ENCODE measurements at places on chromosomes 6 and 20.
A peak's percentile ranks its signal among the peaks of the same experiment; 100 is the strongest.

DNA sequence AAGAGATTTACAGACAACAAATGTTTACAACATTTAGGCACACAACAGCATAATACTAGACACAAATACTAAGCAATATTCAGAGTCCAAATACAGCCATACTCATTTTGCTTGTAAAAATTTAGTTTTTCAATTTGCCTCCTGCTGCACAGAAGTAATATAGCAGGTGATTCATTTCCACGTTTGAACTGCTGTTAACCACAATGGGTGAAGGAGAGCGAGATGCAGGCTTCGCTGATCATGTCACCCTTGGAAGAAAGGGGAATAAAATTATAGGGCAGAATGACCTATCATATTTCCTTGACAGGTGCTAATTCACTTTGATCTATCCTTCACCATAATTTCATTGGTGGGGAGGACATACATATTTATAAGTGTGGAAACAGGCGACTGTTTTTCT lies 643.8 kb upstream of the AGPAT4 start:
- no peak for DNase-seq

- no peak for DNase-seq
These were observed 20.3 kb upstream of the CHD6 start for GRCh38 chr20:41638456-41638855.

DNA sequence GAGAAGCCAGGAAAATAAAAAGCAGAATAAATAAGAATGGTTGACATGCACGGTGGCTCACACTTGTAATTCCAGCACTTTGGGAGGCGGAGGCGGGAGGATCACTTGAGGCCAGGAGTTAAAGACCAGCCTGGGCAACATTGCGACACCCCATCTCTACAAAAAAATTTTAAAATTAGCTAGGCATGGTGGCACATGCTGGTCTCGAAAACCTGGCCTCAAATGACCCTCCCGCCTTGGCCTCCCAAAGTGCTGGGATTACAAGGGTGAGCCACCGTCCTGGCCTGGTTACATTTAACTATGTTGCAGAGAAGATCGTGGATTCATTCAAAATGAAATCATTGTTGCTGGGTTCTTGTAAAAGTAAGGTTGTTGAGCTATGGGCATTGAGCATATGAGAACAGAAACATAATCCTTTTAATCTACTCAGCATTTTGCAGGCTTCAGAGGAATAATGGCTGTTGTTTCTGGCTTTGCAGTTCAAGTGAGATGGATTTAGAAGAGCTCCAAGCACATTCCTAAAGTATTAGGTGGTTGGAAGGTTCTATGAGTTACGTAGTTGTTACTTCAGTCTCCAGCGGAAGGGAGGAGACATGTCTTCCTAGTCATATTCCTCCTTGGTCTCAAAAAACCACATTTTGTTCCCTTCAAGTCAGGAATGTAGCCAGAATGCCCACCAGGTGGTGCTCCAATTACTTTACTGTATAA lies 45.6 kb upstream of the RAB23 start:
- DNase-seq, result peak; percentile 88

DNA sequence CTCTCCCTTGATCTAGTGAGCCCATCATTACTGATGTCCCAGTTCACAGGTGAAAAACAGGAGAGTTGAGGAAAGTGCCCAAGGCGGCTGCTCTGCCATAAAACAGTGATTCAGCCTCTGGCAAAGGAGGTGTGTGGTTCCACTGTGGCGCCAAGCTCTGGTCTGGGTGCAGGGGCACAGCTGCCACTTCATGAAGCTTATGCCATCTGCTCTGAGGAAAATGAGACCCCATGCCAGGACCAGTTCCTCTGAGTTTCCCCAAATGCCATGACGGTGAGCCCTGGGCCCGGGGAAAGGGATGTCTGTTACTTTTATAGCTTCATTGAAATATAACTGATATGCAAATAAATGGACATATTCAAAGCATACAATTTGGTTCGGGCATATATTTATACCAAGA lies 33.7 kb upstream of the ZBP1 start:
- no peak for DNase-seq

DNA sequence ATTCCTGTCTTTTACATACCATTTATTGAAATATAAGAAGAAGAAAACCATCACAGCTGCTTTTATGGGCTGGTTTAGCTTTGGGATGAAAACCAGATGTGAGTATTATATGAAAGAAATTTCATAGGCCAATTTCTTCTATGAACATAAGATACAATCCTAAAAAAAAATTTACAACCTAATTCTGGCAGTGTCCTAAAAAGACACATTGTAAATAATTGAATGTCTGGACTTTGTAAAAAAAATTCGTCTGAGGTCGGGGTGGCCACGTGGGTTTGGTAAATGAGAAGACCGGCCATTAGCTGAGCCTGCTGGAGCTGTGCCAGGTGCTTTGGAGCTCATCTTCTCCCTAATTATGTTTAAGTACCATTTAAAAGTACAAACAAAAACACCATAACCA lies 26.8 kb downstream of the DACT2 start:
- no peak for DNase-seq

- no peak for DNase-seq
These were observed 725 bp downstream of the OSER1 start for GRCh38 chr20:44209686-44210405.

GRCh38 chr20:38855356-38855755 lies 49.9 kb downstream of the PPP1R16B start:
- no peak for DNase-seq

DNA sequence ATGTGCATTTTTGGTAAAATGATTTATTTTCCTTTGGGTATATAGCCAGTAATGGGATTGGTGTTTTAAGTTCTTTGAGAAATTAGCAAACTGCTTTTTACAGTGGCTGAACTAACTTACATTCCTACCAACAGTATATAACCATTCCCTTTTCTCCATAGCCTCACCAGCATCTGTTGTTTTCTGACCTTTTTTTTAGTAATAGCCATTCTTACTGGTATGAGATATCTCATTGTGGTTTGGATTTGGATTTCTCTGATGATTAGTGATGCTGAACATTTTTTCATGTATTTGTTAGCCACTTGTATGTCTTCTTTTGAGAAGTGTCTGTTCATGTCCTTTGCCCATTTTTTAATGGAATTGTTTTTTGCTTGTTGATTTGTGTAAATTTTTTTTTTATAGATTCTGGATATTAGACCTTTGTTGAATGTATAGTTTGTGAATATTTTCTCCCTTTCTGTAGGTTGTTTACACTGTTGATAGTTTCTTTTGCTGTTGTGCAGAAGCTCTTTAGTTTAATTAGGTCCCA lies 42.3 kb downstream of the STK4 start:
- DNase-seq, result no peak

Data from smooth muscle cell of the brain vasculature (primary cell).